ENCODE measurements at places on chromosomes 4 and X.
A peak's percentile ranks its signal among the peaks of the same experiment; 100 is the strongest.

DNA sequence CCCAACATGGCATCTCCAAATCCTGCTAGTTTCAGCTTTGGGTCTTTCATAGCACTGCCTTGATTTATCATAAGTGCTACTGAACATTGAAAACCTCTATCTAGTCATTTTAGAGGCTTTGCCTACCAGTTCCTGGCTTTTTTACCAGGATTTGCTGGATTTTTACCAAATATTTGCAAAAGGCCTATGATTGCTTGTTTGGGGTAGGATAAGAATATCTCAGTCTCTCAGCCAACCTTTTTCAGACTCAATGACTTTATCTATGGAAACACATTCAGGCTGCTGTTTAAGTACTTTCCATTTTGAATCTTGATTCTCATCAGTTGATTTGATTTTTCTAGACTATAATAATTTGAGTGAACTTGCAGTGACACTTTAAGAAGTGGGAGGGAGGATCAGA lies 80.1 kb downstream of the NPFFR2 start:
- no peak for DNase-seq

- no peak for DNase-seq
Measured at GRCh38 chr4:139295942-139296299, 5.4 kb upstream of the NAA15 start.

DNA sequence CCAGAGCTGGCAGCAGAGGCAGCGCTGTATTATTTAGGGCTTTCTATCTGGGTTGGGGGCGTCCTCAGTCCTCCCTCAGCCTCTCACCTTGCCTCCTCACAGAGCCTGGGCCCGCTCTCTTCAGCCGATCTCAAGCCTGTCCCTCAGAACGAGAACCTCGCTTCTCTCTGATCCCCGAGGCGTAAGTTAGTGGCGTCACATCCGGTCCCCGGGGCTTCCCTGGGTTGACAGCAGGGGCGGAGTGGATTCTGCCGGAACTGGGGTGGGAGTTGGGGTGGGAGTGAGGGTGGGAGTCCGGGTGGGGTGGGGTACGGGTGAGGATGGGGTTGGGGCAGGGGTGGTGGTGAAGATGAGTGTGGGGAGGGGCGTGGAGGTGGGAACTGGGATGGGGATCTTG lies at the start of gene MAGEA10:
MAGEA10 (minus strand) TSS at position 190 of the 397 bp plus-strand sequence. CDS start 2,957 bp downstream, outside the sequence.
- DNase-seq = no peak

DNA sequence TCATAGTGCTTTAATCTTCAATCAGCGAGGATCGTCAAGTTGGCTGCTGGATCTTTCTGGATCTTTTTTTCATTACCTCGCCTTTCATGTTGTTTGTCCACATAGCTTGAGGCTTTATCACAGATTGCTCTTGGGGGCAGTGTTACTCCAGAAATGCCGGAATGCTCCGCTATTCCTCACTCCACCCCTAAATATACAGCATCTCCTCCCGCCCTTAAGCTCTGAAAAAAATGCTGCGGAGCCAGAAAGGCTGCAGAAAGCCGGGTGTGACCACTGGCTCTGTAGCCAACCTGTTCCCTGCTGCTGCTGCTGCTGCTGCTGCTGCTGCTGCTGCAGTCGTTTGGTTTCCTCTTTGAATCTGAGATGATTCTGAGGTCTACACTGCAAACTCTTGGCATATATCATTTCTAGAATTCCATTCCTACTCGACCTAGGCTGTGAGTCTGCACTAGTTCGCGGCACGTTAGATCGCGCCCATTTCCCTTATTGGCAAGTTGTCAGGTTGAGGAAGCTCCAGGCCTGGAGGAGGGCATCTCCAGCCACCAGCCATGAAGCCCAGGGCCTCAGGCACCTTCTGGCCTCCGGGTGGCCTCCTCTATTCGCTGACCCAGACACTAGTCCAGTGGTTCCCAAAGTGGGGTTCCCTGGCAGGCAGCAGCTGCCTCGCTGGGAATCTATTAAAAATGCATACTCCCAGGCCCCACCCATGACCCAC lies 34.2 kb downstream of the WDR13 start:
- peak; percentile 62 for DNase-seq

DNA sequence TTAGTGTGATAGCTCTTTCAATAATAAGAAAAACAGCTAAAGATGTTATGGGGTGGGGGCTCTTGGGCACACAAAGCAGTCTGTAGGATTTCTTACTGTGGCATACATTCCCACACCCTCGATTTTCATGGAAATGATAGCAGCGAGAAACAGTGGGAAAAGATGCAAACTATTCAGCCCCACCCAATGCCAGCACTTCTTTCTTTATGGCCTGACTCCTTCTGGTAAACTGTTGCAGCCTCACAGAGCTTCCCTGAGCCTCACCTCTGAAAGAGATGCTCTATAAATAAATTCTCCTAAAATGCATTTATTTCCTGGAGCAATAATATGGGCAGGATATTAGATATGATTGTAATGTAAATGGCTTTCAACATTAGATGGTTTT lies 910 bp downstream of the ANK2 start:
- DNase-seq = no peak

GRCh38 chr4:29538889-29539646 lies 1181.1 kb upstream of the PCDH7 start:
- no peak for DNase-seq

DNA sequence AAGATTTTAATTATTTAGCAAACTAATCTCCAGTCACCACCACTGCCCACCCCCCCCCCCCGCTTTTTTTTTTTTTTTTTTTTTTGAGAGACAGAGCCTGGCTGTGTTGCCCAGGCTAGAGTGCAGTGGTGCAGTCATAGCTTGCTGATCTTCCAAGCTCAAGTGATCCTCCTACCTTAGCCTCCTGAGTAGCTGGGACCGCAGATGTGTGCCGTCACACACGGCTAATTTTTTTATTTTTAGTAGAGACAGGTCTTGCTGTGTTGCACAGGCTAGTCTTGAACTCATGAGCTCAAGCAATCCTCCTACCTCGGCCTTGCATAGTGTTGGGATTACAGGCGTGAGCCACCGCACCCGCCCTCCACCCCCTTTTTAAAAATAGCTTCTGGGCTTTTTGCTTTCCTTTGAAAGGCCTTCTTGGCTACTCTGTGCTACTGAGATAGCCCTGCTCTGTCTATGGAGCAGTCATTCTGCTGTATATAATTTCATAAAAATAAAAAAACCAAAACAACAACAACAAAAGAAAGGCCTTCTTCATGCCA lies 18.7 kb downstream of the TXLNG start:
- no peak for DNase-seq

DNA sequence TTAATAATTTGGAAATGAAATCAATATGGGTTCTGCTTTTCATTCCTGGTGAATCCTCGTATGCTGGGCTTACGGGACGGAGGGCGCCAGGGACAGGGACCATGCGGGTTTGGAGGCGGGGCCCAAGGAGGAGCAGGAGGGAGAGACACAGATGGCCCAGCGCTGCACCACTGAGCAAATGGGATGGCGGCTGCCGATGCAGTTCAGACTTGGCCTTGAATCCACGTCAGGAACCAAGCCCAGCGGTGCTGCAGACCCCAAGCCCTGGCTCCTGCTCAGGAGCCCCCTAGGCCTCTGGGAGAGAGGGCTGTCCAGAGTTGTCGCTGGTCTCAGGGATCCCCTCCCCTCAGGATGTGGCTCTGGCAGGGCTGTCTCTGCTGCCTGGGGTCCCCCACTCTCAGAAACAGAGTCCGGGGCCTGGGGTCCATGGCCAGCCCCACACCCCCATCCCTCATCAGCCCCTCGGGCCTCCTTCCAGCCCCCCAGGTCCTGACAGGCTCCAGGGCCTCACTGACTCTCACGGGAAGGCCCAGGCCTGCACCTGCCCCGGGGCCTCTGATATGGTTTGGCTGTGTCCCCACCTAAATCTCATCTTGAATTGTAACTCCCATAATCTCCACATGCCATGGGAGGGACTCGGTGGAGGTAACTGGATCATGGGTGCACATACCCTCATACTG lies 75.2 kb downstream of the FAM53A start:
- DNase-seq = no peak

- DNase-seq = no peak
Measured at GRCh38 chr4:181897935-181898334, 345.3 kb upstream of the TENM3 start.

DNA sequence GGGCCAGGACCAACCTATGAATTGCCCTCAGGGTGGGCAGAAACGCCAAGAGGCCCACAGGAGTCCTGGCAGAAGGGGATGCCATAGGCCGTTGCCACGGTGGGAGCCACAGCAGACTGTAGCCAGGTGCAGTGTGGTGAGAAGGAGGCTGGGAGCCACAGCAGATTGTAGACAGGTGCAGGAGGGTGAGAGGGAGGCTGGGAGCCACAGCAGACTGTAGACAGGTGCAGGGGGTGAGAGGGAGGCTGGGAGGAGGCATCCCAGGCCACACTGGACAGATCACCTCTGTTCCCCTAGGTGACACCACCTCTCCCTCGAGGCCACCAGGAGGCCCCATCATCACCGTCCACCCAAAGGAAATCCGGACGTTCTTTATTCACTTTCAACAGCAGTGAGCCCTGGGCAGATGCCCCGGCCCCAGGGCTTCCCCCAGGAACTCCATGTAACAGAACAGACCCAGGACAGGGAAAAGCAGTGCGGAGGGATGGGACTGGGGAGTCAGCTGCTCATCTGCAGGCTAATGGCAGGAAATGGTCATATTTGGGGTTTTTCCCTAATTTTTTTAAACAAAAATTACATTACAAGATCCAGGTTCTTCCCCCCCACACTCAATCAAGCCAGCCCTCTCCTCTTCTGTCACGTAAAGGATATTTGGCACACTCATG lies 19.5 kb upstream of the MRFAP1 start:
- DNase-seq = no peak

- DNase-seq = no peak
Measured at GRCh38 chrX:150044556-150044955, 106.3 kb upstream of the EOLA2 start.
